Thyroid gland (tissue), 4 donors: ENCODE measurements at places on chromosomes 7 and 10.
A peak's percentile ranks its signal among the peaks of the same experiment; 100 is the strongest.

GRCh38 chr7:23105086-23105643, 420 bp upstream of the KLHL7 start:
- no peak for DNase-seq

- no peak for DNase-seq
Observed at GRCh38 chr7:14936554-14936953, 34.0 kb upstream of the DGKB start.

DNA sequence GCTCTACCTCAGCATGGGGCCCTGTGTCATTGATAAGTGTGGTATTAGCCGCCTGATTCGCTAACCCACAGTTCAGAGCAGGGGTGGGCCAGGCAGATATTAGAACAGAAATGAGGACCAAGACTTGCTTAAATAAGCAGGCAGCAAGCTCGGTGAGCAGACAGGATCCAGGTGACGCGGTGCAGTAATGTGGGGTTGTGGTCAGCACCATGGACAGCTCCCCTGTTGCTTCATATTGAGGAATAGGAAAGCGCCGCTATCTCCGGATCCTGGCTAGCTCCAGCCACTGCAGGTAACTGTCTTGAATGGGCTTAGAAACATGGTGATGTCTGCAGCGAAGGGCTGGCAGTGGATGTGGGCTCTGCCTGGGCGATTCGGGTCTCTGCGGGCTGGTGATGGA, 51.3 kb upstream of the GPR26 start:
- peak; percentile 68 for DNase-seq

- peak; percentile 96 for DNase-seq
Observed at GRCh38 chr10:75111365-75111906, at the start of gene SAMD8. Gene SAMD8 (plus strand): TSS chr10:75111656. CDS start chr10:75150529, 38,873 bp downstream.

GRCh38 chr10:96334616-96335526, 23.9 kb downstream of the OPALIN start:
- DNase-seq, result peak; percentile 37

DNA sequence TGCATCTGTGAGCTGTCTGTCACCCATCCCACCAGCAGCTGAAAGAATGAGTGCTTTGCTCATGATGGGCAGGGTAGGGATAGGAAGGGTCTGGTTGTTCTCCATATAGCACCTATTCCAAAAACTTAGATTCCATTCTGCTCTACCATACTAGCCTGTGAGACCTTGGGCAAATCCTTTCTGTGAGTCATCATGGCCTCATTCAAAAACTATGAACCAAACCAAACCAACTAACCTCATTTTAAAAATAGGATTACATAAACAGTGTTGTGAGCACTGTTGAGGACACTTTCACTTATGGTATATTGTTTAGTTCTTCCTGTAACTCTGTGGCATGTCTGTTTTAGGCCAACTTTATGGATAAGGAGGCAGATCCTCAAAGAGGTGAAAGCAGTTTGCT, 30.9 kb upstream of the STEAP4 start:
- no peak for DNase-seq

DNA sequence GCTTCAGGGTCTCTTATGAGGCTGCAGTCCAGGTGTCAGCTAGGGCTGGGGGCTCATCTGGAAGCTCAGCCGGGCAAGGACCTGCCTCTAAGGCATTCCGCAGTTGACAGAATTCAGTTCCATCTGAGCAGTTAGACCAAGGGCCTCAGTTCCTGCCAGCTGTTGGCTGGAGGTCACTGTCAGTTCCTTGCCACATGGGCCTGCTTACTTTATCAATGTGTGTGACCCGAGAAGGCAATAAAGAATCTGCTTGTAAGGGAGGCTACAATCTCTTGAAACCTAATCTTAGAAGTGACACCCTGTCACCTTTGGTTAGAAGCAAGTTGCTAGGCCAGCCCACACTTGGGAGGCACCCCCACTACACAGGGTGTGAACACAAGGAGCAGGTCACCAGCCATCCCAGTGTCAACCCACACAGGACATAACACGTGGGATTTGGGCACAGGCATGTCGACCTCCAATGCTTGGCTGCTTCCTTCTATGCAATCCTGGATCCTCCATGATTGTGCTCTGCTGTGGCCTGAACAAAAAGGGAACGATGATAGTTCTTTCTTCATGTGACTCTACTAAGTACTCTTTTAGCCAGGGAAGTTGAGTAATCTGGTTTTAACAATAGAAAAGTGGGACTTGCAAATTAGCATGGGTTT, 41.8 kb downstream of the MTURN start:
- peak; percentile 32 for DNase-seq

DNA sequence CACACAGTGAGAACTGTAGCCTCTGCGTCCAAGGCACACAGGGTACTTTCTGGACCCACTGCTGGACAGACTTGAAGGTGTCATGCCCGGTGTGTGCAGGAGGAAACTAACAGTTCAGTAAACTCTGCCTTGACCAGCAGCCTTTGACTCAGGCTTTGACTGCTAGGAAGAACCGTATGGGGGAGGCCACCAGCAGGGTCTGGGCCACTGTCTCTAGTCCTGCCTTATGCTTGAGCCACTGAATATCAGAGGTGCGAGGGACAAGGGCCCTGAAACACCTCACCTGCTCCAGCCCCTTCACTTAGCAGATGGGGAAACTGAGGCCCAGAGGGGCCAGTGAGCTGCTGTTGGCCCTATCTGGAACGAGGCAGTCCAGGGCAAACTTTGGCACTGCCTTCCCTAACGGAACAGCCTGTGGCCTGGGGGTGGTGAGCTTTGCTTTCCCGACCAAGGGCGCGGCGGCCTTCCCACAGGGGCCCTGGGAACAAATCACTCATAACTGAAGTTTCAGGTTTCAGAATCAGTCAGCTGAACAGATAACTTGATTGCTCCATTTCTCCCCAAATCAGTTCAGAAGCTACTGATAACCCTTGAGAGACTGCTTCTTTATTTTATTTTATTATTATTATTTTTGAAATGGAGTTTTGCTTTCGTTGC, 130.0 kb downstream of the FAM53B start:
- DNase-seq, result no peak

DNA sequence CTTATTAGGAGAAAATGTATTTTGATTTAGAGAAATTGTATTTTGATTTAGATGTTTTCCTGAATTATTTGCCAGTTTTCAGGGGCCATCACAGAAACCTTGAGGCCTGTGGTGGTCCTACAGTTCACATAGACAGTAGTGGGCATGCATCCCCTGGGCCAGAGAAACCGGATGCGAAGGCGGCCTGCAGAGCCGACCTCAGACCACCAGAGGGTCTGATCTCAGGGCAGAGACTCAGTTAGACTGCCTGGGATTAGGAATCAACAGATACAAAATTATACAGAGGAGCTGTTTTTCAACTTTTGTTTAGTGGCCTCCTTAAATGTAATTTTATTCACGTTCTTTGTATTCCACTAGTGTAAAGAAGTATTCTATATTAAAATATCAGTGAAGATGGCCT, 158.4 kb downstream of the PAXIP1 start:
- DNase-seq, result no peak

- DNase-seq, result no peak
Observed at GRCh38 chr10:121069061-121069850, 218.1 kb downstream of the WDR11 start.

GRCh38 chr10:488933-489215, 200.6 kb downstream of the DIP2C start:
- DNase-seq, result no peak

GRCh38 chr7:96322373-96322695, 436 bp upstream of the SLC25A13 start:
- no peak for DNase-seq

GRCh38 chr10:75806186-75806585, 374.8 kb downstream of the LRMDA start:
- DNase-seq, result no peak

DNA sequence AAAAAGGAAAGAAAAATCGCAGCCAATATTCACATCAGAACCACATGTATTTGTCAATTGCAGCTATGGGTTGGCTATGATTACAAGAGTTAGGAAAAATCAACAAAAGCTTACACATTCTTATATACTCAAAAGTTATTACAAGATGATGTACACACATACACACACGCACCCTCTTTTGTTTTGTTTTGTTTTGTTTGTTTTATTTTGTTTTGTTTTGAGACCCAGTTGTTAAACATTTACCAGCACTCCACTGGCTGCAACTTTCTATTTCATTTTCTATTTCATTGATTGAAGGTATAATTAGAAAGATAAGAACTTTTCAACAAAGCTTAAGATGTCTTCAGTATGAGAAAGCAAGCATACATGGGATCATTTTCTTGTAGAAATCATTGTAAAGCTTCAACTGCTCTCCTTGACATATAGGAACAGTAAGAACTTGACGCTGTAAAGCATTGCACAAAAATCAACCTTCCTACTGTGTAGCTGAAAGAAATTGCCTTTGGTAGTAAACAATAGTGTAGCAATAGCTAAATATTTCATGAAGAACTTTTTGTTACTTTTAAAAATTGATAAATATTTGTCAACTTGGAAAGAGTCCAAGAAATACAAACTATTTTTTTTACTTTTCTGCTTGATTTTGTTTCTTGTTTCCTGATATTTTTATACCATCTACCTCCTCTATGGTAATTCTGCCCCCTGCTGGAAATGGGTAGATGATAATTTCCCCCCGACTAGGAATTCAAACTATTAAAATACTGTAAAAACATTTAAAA, 205.9 kb downstream of the MBL2 start:
- no peak for DNase-seq

DNA sequence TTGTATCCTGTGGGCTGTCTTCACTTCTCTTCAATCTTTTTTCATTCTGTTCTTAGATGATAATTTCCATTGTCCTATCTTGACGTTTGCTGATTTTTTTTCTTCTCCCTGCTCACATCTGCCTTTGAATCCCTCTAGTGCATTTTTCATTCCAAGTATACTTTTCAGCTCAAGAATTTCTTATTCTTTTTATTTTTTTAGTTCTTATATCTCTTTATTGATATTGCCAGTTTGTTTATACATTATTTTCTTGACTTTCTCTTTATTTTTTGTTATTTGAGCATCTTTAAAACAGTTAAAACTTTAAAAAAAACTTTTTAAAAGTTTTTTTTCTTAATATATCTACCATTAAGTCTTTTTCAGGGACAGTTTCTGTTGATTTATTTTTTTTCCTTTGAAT, 100.9 kb downstream of the EXOC4 start:
- no peak for DNase-seq

GRCh38 chr7:135718794-135719437, 9.1 kb downstream of the SLC13A4 start:
- no peak for DNase-seq

DNA sequence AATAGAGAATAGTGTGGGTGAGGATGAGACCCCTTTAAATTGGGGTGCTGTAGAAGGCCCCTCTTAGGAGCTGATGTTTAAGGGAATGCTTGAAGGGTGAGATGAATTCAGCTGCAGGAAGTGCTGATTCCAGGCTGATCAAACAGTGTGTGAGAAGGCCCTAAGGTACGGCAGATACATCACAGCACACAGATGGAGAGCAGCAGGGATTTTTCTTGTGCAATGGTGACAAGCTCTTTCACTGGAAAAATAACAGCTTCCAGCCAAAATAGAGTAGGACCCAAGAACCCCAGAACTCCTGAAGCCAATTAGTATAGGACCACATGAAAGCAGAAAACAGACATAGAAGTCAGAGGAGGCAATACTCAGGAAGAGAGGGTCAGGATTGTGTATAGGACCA, 296.9 kb downstream of the ADRA2A start:
- no peak for DNase-seq
